Right cardiac atrium (tissue), 5 donors: ENCODE measurements at places on chromosomes 3 and 15. TPM values are rescaled to one million over a fixed set of nuclear protein-coding genes. Genes with fewer than 3 reads are reported as not detected.

The SLC6A20 gene
- not detected for total RNA-seq

DNA sequence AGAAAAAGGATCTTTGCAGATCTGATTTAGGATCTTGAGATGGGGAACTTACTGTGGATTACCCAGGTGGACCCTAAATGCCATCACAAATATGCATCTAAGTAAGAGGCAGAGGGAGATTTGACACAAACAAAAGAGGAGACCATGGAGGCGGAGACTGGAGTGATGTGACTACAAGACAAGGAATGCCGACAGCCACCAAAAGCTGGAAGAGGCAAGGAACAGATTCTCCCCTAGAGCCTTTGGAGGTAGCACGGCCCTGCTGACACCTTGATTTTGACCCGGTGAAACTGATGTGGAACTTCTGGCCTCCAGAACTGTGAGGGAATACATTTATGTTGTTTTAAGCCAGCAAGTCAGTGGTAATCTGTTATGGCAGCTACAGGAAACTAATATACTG lies 44.0 kb downstream of the GASK1A start:
- DNase-seq: no peak

The NR1I2 gene
- total RNA-seq: not detected

- DNase-seq: no peak
Measured at GRCh38 chr15:84595660-84596059, 5.1 kb upstream of the ZSCAN2 start.

DNA sequence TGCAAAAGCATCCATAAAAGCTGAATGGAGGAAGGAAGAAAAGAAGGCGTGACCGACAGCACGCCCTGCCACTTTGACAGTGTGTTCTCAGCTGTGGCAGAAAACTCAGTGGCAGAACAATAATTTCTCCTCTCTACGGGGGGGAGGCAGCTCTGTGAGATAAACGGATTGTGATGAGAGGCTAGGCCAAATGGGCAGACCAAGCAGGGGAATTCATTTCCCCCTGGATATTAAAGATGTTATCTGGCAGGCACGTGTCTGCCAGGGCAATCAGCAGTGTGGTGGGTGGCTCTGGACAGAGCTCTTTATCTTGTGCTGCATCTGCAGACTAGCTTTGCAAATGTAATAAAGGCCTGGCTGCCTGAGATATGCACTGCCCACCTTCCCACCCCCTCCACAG lies 1.9 kb upstream of the RMDN3 start:
- DNase-seq: no peak

The CIB2 gene
- 59.0 TPM for total RNA-seq

DNA sequence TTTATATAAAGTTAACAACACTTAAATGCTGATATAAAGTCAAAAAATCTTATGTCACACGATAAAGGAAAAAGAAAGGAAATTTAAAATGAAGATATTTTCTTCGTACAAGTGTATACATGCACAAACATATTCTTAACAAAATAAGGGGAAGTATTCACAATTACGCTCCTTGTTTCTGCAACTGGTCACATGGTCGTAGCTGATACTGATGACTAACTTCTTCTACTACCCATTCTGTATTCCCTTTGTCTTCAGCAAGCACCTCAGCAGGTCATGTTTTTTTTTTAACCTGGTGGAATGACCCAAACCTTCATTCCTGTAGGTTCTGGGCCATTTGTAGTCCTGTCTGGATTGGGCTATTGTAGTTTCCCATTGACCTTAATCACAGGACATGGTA lies 30.0 kb upstream of the CMTM8 start:
- DNase-seq: no peak

The FILIP1L gene
- 81.0 TPM for total RNA-seq

DNA sequence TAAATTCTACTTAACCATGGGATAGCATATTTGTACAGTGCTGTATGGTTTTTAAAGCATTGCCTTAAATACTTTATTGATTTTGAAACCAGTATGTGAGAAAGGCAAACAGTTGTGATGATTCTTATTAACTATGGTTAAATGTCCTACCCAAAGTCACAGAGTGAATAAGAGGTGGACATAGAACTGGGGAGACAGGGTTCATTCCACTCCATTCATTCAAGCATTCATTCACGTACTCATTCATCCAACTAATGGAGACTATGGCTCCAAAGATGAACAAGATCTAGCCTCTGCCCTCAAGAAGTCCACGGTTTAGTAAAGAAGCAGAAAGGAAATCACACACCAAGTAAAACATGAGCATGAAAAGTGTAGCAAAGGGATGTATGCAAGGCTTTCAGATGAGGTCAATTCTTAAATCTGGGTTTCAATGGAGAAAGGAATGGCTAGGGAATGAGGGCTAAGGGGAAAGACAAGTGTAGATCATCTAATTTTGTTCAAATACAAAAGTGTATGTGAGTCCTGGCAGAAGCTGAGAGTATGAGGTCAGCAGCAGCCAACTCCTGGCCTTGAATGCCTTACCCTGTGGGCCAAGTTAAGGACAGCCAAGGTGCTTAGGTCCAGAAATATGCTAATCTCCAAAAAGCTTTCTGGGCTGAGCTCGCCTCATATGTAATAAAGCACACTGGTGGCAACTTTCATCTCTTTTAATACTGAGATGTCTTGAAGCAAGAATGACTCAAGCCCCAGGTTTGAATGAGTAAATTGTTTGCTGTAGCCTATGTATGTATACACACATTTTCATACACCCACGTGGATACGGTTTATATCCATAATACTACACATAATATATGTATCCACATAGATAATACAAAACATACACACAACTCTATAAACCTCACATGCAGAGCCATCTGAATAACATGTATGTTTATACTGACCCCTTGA lies 4.3 kb downstream of the TNIK start:
- DNase-seq: no peak

The TMC3 gene
- not detected for total RNA-seq

- DNase-seq: no peak
Measured at GRCh38 chr3:127124120-127124519, 68.8 kb upstream of the PRR23E start.

The IRAK2 gene
- 1.4 TPM for total RNA-seq

DNA sequence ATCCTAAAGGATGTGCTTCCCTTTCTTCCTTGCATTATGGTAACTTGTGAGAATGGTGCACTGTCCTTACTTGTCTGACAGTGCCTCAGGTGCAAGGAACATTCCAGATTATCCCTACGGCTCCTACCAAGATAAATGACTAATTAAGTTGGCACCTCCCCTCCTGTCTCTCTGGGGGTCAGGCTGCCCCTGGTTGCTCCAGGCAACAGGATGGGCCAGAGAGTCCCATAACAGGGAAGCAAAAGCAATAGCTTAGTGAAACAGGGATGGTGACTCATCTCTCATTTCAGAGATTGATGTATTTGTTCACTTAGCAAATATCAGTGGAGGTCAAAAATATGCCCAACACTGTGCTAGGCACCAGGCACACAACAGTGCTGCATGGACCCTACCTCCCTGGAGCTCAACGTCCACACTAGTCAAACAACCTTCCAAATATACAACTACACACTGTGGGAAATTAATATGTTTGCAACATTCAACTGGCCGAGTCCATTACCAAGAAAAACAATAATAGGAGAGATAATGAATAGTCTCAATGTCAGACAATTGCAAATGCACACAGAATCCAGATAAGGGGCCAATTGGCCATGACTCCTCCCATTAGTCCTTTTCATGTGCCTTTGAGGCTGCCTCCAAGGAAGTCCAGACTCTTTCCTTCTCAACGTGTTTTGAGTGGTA lies 249.0 kb downstream of the TLE3 start:
- DNase-seq: no peak

- DNase-seq: no peak
Measured at GRCh38 chr3:108897883-108898282, 55.8 kb downstream of the GUCA1C start.

The PRR20G gene
- total RNA-seq: not detected

- peak; percentile 54 for DNase-seq
Measured at GRCh38 chr15:63896336-63897115, 62.8 kb upstream of the HERC1 start.

The ARNT2 gene
- total RNA-seq: 4.1 TPM

GRCh38 chr3:150251187-150252062 lies 156.7 kb upstream of the TSC22D2 start:
- DNase-seq: no peak

DNA sequence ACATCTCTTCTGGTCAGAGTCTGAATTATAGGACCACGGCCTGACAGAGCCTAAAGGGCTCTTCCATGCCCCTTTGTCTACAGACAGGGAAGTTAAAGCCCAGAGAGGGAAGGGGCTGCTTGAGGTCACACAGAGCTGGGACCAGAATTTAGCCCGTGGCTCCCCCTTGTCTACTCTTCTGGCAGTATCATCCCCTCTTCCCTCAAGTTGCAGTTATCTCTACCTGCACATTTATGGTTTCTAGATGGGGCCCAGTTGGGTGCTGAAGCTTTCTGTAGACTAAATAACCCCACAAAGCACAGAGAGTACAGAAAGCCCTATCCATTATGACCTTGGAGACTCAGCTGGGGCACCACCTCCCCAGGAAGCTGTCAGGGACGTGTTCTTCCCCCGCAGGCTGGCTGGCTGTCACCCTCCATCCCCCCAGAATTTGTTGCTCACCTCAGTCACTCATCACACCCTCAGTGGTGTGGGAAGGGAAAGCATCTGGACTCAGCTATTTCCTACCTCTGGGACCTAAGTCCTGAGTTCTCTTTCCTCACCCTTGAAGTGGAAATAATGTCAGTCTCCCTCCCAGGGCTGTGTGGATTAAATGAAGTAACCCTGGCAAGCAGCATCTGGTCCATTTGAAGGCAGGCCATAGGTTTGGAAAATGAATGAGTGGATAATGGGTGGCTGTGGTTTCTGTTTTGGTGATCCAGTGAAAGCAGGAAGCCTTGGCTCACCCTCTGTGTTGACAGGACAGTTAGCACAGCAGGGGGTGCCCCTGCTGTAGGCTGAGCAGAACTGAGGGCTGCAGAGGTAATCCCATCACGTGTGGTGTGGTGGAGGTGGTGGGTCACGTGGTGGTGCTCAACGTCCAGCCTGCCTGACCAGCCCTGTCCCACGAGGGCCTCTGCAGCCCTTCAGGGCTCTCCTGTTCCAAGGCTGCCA lies 16.3 kb downstream of the ACOX2 start:
- DNase-seq: no peak

The SLC51B gene
- not detected for total RNA-seq

GRCh38 chr3:141150081-141150830 lies 81.4 kb upstream of the PXYLP1 start:
- no peak for DNase-seq

GRCh38 chr3:188706176-188706575 lies 465.6 kb upstream of the TPRG1 start:
- DNase-seq: no peak

The LNP1 gene
- 4.1 TPM for total RNA-seq

GRCh38 chr3:10047876-10048275 lies 21.6 kb downstream of the FANCD2 start:
- DNase-seq: no peak
